GM18507 (cell line): ENCODE measurements at places on chromosomes 7 and 10.

GRCh38 chr7:54563329-54563916 is 21.2 kb downstream of the VSTM2A start:
- no peak for DNase-seq

GRCh38 chr7:145732521-145732920 is 384.1 kb upstream of the CNTNAP2 start:
- DNase-seq: no peak

GRCh38 chr10:68125772-68126171 is 16.5 kb downstream of the MYPN start:
- DNase-seq: no peak

DNA sequence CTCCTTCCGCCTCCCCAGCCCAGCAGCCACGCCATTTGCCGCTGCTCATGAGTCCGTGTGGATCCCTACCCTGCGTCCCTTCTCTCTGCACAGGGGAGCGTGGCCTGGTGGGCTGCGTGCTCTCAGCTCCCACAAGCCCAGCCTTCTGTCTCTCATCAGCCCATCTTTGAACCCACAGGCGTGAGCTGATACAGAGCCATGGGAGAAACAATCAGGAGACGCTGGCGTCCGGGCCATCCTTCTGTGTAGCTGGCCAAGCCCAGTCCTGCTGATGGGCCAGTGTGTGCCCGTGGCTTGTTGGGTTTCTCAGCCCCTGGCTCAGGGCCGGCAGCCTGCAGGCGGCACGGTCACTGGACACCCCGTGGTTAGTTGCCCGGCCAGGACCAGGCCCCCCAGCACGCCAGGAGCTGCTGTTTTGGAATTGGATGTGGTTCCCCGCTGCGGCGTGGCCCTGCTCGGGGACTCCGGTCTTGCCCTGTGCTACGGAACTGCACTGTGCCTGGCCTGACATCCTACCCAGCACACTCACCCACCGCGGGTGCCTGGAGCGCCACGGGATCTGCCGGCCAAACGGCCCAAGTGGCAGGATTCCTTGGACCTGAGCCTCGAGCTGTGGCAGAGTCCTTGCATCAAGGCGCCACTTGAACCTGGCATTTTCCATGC is 88.9 kb downstream of the ELFN1 start:
- DNase-seq: no peak
